GM06990 (cell line): ENCODE measurements at places on chromosomes 1 and 21.

DNA sequence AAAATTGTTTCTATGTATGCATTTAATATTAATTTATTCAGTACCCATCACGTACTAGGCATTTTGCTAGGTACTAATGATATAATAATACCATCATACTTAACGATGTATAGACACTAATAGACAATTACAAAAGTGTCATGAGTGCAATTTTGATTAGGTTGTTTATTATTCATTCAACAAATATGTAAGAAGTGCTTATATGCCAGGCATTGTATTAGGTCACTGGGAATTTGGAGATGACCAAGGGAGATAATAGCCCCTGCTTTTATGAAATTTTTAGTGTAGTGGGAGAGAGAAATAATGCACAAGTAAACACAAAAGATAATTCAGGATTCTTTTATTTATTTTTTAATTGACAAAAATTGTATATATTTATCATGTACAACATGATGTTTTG, 18.6 kb downstream of the C1orf185 start:
- no peak for DNase-seq

- DNase-seq = no peak
Observed at GRCh38 chr1:2279210-2279639, 51.1 kb downstream of the SKI start.

- peak; percentile 29 for DNase-seq
Observed at GRCh38 chr1:186899577-186899976, 70.8 kb downstream of the PLA2G4A start.

GRCh38 chr1:115282807-115283208, 55.2 kb downstream of the NGF start:
- DNase-seq = no peak

GRCh38 chr1:236530959-236531358, 7.2 kb downstream of the LGALS8 start:
- no peak for DNase-seq

DNA sequence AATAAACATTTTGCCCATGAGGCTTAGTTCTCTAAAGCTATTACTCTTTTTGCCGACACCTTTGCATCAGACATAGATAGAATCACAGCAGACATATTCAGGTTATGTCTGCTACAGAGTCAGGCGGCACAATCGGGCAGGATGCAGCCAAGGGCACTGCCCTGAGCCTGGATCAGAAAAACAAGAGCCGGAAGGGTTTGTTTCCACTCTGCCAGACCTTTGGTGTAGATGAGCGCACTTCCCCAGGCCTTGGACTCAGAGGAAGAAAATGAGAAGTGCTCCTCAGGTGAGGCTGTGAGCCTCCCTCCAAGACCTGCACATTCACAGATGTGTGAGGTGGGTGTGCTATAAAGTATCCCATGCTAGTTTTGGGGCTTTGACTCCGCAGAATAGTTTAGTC, 43.7 kb downstream of the GNG12 start:
- DNase-seq = no peak

DNA sequence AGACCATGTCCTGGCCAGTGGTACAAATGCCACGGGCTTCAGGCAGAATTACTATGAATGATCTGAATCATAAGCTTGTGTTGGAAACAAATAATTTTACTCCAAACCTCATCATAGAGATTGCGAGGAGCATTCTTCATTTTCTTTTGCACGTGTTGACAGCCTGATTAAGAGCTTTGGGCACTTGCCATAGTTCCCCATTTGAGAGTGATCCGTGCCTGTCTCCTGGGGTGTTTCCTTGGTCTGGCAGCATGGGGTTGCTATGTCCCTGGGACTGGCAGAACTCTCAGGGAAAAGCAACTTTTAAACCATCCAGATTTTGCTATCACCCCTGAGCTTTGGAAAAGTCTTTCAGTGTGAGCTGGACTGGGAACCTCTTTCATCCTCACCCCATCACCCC, 54.3 kb upstream of the KCNJ6 start:
- DNase-seq = no peak

GRCh38 chr21:43699933-43700599, 18.9 kb upstream of the PDXK start:
- DNase-seq = no peak

DNA sequence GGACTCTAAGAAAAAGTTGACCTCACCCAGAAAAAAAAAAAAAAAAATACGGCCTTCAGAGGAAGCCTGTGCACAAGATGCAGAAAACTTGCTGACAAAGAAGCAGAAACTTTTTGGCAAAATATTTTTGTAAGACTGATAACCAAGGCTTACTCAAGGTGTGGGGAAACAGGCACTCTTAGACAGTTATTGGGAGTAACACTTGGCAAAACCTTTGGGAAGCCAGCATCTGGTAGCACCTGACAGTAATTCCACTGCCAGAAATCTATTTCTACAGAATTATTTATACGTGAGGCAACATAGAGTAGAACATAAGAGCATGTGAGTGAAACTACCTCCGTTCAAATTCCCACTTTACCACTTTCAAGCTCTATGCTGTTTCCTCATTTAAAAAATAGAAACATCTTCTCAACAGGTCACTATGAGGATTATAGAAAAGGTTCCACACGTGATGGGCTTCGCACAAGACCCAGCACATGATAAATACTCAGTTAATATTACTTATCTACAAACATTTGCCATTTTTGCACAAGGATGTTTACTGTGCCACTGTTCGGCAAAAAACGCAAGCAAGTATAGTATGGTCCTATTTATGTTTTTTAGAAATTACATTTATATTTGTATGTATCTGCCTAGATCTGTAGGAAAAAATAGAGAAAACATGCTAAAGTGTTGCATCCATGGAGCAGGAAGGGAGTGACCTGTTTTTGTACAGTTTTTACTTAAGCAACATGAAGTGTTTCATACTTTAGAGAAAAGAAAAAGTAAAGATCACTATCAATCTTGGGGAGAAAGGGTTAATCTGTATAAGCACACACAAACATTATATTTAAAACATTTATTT, 22.2 kb downstream of the MRPL39 start:
- no peak for DNase-seq

DNA sequence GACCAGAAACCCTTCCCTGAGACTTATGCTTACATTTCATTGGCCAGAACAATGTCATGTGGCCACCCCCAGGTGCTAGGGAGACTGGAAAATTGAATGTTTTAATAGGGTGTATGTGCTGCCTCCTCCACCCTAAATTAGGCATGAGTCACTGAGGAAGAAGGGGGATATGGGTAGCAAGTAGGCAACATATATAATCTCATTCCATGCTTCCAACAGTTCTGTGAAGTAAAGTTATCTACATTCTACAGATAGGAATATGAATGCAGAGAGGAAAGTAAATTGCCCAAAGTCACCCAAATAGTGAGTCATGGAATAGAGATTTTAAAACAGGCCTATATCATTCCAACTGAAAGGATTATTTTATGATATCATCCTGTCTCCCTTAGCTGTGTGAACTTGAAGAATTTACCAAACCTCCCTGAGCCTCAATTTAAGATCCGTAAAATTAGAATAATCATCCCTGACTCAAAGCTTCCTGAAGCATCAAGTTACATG, 168.6 kb upstream of the FGGY start:
- DNase-seq = no peak

DNA sequence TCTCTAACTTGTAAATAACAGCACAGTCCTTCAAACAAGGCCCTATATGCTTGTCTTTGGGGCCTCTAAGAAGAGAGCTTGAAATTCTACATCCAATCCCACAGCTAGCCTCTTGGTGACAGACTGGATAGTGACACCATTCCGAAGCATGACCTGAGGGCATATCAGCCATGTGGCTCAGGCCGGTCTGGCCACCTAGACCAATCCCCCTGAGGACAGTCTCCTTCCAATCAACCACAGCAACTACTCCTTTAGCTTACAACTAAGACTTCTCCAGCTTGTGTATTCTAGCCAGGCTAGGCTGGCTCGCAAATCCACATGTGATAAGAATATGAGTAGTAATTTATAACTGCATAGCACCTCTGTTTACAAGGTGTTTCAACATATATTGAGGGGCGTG, 14.0 kb downstream of the BCAR3 start:
- no peak for DNase-seq

DNA sequence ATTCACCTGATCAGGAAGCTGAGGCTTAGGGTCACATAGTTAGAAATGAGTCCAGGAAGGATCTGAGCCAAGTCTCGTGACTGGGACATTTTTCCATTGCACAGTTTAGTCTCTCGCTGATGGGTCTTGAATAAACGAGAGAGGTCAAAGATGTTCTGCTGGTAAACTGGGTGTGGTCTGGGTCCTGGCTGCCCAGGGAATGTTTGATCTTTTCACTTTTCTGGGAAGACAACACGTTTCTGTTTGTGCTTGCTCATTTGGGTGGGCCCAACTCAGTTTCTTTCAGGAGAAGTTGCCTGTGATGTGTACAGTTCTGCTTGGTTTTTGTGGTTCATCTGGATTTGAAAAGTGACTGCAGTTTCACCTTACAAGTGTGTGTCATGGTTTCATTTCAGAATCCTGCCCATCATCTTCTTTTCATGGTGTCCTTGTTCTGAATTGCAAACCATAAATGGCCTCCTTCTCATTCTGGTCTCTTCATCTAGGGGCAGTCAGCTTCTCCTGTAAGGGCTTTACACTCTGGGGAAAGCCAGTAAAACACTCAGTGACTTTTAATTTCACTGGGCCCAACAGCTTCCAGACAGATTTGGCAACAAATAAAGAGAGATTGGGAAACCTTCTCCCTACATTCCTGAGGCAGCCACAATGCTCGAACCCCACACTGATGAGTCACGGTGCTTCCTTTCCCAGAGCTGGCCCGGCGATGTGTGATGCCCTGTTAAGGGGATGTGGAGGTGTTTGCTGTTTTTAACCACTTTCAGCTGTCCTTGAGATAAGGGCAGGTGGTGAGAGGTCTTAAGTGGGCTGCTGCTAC, 7.2 kb upstream of the TACSTD2 start:
- peak; percentile 63 for DNase-seq

- DNase-seq = no peak
Observed at GRCh38 chr1:203076031-203076511, 9.7 kb downstream of the MYOG start.

DNA sequence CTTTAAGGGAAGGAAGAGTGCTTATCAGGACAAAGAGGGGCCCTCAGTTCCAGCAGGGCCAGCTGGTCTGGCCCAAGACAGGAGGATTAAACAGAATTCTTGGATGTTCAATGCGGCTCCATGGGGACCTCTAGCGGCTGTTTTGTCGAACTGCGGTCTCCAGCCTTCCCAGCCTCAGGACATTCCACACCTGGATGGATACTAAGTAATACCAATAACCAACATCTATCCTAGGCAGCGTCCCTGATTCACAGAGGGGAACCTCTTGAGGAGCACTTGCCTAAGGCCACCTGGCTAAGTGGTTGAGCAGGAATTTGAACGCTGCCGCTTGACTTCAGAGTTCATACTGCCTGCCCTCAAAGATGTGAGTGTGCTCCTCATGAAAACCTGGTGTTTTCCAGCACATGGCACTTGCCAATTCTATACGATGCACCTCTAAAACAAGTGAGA, 15.5 kb upstream of the CD247 start:
- DNase-seq = no peak

GRCh38 chr1:43035821-43036741, 77.4 kb upstream of the SLC2A1 start:
- DNase-seq = no peak

GRCh38 chr1:84859866-84860265, 33.1 kb downstream of the LPAR3 start:
- DNase-seq = no peak
